Non-pigmented ciliary epithelial cell (primary cell): ENCODE measurements at places on chromosomes 7 and 10.

GRCh38 chr7:55554038-55554437, 18.3 kb downstream of the VOPP1 start:
- no peak for DNase-seq

- DNase-seq: no peak
These were observed 27.4 kb downstream of the LRRC4 start for GRCh38 chr7:128003787-128004186.

- no peak for DNase-seq
These were observed 503.9 kb upstream of the IGFBP3 start for GRCh38 chr7:46424934-46425333.

DNA sequence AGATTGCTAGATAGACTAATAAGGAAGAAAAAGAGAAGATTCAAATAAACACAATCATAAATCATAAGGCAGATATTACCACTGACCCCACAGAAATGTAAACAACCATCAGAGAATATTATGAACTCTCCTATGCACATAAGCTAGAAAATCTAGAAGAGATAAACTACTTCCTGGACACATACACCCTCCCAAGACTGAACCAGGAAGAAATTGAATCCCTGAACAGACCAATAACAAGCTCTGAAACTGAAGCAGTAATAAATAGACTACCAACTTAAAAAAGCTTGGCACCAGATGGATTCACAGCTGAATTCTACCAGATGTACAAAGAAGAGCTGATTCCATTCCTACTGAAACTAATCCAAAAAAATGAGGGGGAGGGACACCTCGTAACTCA, 24.5 kb upstream of the STARD3NL start:
- no peak for DNase-seq

GRCh38 chr7:111401516-111401915, 160.8 kb downstream of the IMMP2L start:
- DNase-seq: no peak

- no peak for DNase-seq
These were observed 10.9 kb downstream of the TMEM72 start for GRCh38 chr10:44922021-44922420.

- DNase-seq: no peak
These were observed 61.7 kb upstream of the PPIF start for GRCh38 chr10:79285315-79286197.

DNA sequence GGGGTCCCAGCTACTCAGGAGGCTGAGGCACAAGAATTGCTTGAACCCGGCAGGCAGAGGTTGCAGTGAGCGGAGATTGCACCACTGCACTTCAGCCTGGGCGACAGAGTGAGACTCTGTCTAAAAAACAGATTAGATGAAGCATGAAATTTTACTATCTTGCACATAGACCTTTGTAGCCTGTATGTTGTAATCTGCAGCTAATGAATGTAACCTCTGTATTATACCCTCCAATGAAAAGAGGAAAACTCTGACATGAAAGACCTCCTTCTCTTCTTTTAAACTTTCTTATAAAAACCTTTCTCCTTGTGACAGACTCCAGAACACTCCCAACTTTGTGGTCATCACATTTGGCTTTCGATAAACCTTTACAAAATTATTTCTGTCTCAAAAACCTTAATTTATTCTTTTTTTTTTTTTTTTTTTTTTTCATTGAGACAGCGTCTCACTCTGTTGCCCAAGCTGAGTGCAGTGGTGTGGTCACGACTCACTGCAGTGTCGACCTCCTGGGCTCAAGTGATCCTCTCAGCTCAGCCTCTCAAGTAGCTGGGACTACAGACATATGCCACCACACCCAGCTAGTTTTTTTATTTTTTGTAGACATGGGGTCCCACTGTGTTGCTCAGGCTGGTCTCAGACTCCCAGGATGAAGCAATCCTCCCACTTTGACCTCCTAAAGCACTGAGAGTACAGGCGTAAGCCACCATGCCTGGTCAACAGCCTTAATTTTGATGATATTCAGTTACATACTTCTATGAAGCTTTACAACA, 97.4 kb downstream of the SVOPL start:
- DNase-seq: no peak

GRCh38 chr10:3827266-3827665, 42.3 kb upstream of the KLF6 start:
- no peak for DNase-seq

GRCh38 chr10:112689327-112690072, 242.5 kb downstream of the VTI1A start:
- DNase-seq: no peak

DNA sequence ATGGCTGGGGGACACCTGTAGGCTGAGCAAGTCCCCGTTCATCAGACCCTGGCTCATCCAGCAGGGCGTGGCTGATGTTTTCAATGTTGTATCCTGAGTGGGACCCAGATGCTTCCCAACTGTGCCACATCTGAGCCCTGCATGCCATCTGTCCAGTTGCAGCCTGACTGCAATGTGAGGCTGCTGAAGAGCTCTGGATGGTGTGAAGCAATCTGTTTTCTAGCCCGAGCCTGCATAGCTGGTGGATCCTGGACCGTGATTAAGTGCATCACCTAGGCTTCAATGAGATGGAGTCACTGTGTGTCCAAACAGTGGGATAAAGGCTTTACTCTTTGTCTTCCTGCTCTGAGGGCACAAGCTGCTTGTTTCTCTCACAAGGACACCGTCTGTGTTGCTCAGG, 99.8 kb downstream of the TCF7L2 start:
- DNase-seq: no peak

DNA sequence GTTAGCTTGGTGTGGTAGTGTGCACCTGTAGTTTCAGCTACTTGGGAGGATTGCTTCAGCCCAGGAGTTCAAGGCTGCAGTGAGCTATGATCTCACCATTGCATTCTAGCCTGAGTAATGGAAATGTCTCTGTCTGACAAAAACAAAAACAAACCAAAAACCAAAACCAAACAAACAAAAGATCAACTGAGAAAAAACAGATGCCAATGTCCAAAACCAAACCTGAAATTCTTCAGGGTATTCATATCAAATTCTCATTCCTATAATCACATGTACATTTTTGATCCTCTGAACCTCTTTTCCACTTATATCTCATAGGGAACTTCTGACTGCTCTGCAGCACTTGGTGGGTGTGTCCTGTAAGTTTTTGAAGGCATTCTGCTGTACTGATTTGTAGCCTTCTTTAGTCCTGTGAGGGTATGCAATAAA, 87.0 kb downstream of the CDK6 start:
- no peak for DNase-seq
